ENCODE measurements at places on chromosomes 5 and 9.

- H3K27me3 ChIP-seq, result no peaks in the 10 kb centered on the region
- no peaks in the 10 kb centered on the region for H3K4me1 ChIP-seq
- H3K4me3 ChIP-seq, result no peak overlapping the region
- H3K36me3 ChIP-seq, result no peaks in the 10 kb centered on the region
- no peak overlapping the region for H3K27ac ChIP-seq
- DNase-seq, result no peak
These were observed 1368.6 kb upstream of the C9orf72 start for GRCh38 chr9:28941856-28942255.

DNA sequence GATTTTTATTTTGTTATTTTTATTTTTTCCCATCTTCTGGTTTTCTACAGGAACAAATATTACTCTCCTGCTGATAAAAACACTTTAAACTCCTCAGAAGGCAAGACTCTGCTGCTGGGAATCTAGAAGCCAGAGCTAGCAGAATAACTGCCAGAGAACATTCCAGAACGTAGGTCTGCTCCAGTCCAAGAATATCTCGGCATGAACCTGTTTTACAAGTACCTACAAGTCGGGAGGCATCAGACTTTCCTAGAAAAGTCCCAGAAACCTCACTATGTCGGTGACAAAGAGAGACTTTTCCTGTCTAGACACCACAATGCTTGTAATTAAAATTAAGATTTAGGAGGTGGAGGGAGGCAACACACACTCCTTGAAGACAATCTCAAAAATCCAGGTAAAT, 41.4 kb downstream of the FABP6 start:
- H3K36me3 ChIP-seq, result no peaks in the 10 kb centered on the region
- DNase-seq, result no peak
- H3K4me3 ChIP-seq, result no peak overlapping the region
- no peaks in the 10 kb centered on the region for H3K27me3 ChIP-seq

GRCh38 chr5:94366811-94367210, 251.6 kb downstream of the KIAA0825 start:
- H3K27me3 ChIP-seq, result no peaks in the 10 kb centered on the region
- H3K4me1 ChIP-seq, result no peaks in the 10 kb centered on the region
- no peaks in the 10 kb centered on the region for H3K36me3 ChIP-seq
- DNase-seq, result no peak

DNA sequence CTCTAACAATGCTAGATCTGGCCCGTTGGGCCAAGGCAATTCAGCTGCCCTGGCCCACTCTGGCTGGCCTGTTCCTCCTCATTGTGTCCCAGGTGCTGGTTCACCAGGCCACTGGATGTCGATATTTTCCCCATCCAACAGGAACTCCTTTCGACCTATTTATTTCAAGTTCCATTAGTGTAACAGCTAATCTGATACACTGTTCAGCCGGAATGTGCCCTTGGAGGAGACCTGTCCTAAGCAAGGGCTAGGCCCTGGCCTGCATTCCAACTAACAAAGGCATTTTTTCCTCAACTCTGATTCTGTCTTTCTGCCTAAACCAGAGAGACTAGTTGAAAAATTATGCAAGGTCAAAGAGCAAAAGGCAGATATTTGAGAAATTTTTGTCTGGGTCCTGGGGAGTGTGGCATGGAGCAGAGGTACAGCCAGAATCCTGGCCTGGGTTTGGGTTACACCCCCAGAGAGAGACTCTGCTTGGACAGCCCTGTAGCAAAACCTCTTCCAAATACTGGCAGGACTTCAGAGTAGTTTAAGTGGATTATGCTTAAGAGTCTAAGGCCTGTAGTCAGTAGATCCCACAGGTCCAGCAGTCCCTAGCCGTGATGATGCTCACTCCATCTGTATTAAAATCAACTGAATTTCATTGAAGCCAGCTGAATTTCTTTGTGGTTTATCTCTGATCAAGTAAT, 36.1 kb downstream of the MARCHF11 start:
- H3K27me3 ChIP-seq, result no peaks in the 10 kb centered on the region
- H3K4me3 ChIP-seq, result no peak overlapping the region
- H3K36me3 ChIP-seq, result no peaks in the 10 kb centered on the region
- DNase-seq, result no peak
- no peak overlapping the region for H3K27ac ChIP-seq

GRCh38 chr5:165457859-165458481, 1952.6 kb downstream of the MAT2B start:
- H3K36me3 ChIP-seq, result no peaks in the 10 kb centered on the region
- no peaks in the 10 kb centered on the region for H3K27me3 ChIP-seq
- H3K27ac ChIP-seq, result no peak overlapping the region
- no peak for DNase-seq
- H3K4me3 ChIP-seq, result no peak overlapping the region

- DNase-seq, result peak; percentile 84
- peaks cover 11% of the 10 kb centered on the region for H3K4me1 ChIP-seq
- H3K36me3 ChIP-seq, result peaks cover 5% of the 10 kb centered on the region
- no peak overlapping the region for H3K4me3 ChIP-seq
- no peaks in the 10 kb centered on the region for H3K27me3 ChIP-seq
- no peak overlapping the region for H3K27ac ChIP-seq
These were observed 44.0 kb downstream of the IRF1 start for GRCh38 chr5:132446621-132447020.

- peaks cover 31% of the 10 kb centered on the region for H3K4me1 ChIP-seq
- no peaks in the 10 kb centered on the region for H3K27me3 ChIP-seq
- H3K36me3 ChIP-seq, result no peaks in the 10 kb centered on the region
- H3K4me3 ChIP-seq, result peak within 1 kb of the TSS; percentile 98
- peak within 1 kb of the TSS; percentile 95 for H3K27ac ChIP-seq
These were observed at the start of gene PHF2 for GRCh38 chr9:93576258-93577077. Gene PHF2, plus strand, starts transcription at chr9:93576584. Its CDS starts 190 bp downstream, at chr9:93576774.

DNA sequence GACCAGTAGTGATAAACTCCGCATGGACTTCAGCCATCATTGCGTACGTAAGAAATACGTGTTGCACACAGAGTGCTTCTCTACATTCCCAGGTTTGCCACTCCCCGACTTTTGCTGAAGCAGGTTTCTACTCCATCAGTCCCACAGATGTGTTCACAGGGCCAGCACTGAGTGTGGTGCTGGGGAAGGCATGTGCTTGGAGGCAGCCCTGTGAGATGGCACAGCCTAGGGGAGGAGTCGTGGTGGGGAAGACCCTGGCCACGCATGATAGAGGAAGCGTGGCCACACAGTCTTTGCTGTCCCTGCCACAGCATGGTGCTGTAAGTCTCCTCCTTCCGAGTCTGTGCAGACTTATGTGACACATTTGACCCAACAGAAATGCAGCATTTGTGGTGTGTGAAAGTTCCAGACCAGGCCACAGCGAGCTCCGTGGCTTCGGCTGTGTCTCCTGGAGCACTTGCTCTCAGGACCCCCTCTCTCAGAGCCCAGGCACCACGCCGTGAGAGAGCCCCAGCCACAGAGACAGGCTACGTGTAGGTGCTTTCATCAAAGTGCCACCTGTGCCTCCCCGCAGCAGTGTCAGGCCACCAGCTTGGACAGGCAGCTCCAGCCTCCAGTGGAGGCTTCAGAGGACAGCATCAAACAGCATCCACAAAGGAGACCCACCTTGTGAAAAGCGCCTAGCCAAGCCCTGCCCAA, 197.8 kb downstream of the AUH start:
- no peaks in the 10 kb centered on the region for H3K27me3 ChIP-seq
- no peak for DNase-seq
- no peak overlapping the region for H3K27ac ChIP-seq

DNA sequence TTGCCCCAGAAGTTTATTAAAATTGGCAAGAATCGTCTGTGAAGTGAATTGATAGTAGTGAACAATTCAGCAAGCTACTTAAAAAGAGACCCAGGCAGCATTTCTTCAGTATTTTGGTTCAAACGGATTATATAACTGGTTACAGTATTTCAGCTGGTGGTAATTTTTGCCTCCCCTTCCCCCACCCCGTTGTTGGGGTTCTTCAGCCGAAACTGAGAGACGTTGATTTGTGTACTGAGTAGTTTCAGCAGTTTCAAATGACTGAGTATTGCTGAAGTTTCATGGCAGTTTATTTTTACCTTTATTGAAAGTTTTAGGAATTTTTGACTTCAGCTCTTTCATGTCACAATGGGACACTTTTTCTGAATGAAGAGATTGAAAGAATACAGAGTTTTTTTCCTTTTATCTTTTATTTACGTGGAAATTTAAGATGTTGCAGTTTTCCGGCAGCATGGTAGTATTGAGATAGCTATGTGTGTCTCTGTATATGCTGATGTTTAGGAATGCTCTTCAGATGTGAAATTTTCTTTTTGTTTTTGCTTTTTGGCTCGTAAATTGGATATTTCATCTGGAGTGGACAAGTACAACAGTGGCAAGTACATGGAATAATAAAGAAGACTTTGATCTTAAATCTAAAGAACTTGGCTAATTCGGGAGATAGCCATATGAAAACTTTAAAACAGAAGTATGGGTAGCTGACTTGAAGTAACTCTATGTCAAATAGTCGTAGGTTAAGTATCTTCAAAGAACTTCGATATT, 1.9 kb downstream of the GPBP1 start:
- no peaks in the 10 kb centered on the region for H3K36me3 ChIP-seq
- no peaks in the 10 kb centered on the region for H3K27me3 ChIP-seq
- peak overlapping the region; percentile 83 for H3K4me3 ChIP-seq
- peaks cover 6% of the 10 kb centered on the region for H3K4me1 ChIP-seq
